ENCODE measurements at places on chromosomes 6 and 20.

DNA sequence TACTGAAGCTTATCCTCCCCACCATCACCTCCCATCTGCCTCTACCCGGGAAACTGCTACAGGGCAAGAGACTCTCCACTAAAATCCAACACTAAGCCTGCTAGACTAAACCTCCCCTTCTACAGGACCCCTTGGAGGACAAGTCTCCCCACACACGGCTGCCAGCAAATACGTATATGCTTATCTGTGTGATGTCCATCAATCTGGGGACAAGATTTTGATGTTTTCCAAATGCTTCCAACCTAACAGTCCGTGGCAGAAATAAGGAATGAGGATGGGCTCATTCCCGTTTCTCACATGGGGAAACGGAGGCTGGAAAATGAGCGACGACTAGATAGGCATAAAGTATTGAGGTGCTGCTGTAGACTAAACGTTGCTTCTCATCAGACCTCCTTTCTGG, 1.8 kb downstream of the KCNK5 start:
- H3K27ac ChIP-seq = peak overlapping the region; percentile 54
- H3K36me3 ChIP-seq = peaks cover 1% of the 10 kb centered on the region
- no peak for DNase-seq

GRCh38 chr20:53847139-53847836, 223.1 kb downstream of the BCAS1 start:
- peaks cover 16% of the 10 kb centered on the region for H3K36me3 ChIP-seq
- no peaks in the 10 kb centered on the region for H3K27me3 ChIP-seq
- H3K4me3 ChIP-seq = peak overlapping the region; percentile 60
- H3K4me1 ChIP-seq = peaks cover 50% of the 10 kb centered on the region

- no peak for DNase-seq
- peaks cover 11% of the 10 kb centered on the region for H3K36me3 ChIP-seq
- no peak overlapping the region for H3K4me3 ChIP-seq
These were observed 32.4 kb upstream of the ENPP4 start for GRCh38 chr6:46097366-46097765.

DNA sequence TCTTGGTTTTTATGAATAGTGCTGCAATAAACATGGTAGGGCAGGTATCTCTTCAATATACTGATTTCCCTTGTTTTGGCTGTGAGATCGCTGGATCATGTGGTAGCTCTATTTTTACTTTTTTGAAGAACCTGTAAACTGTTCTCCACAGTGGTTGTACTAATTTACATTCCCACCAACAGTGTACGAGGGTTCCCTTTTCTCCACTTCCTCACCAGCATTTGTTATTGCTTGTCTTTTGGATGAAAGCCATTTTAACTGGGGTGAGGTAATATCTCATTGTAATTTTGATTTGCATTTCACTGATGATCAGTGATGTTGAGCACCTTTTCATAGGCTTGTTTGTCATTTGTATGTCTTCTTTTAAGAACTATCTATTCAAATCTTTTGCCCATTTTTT, 8.0 kb upstream of the ARG1 start:
- H3K27ac ChIP-seq = no peak overlapping the region
- peaks cover 12% of the 10 kb centered on the region for H3K27me3 ChIP-seq
- H3K4me1 ChIP-seq = no peaks in the 10 kb centered on the region
- no peak for DNase-seq

DNA sequence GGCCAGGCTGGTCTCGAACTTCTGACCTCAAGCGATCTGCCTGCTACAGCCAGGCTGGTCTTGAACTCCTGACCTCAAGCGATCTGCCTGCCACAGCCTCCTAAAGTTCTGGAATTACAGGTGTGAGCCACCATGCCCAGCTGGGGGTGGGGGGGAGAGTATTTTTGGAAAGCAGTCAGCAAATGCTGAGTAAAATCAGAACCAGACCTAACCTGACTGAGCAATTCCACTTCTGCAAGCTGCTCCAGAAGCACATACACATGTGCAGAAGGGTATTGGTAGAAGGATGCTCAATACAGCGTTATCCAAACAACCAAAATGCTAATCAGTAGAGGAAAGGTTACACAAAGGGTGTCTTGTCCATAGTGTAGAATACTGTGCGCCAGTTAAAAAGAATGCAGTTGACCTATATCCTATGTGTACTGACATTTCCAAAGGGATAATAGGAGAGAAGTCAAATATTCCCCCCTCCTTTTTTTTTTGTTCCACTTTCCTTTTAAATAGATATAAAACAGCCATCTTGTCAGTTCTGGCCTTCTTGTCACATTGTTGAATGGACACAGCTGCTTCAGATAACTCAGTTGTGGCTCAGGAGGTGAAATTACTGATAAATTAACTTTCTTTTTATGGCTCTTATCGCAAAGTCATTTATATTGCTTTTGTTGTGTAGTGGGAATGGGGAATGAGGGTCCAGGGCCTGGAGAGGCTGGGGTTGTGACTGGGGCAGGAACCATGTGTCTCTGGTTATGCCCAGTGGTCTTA, 74.6 kb downstream of the DTD1 start:
- no peaks in the 10 kb centered on the region for H3K27me3 ChIP-seq
- no peak for DNase-seq
- H3K4me3 ChIP-seq = no peak overlapping the region
- H3K4me1 ChIP-seq = peaks cover 18% of the 10 kb centered on the region
- H3K36me3 ChIP-seq = peaks cover 5% of the 10 kb centered on the region

- no peaks in the 10 kb centered on the region for H3K36me3 ChIP-seq
- no peak overlapping the region for H3K27ac ChIP-seq
- no peaks in the 10 kb centered on the region for H3K4me1 ChIP-seq
- no peak overlapping the region for H3K4me3 ChIP-seq
- H3K27me3 ChIP-seq = peaks cover 39% of the 10 kb centered on the region
These were observed 32.1 kb upstream of the PPP1R3G start for GRCh38 chr6:5053038-5053437.

DNA sequence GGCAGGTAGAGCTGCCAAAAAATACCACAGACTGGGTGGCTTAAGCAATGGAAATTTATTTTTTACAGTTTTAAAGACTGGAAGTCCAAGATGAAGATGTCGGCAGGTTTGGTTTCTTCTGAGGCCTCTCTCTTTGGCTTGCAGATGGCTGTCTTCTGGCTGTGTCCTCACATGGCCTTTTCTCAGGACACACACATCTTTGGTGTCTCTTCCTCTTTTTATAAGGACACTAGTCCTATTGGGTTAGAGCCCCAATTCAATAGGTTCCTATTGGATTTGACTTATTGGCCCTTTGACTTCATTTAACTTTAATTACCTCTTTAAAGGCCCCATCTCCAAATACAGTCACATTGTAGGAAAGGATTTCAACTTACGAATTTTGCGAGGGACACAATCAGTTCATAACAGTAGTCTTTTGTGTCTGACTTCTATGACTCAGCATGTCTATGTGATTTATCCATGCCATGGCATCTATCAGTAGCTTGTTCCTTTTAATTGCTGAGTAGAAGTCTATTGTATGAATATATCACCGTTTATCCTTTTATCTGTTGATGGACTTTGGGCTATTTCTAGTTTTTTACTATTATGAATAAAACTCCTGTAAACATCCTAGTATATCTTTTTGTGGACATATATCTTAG, 11.0 kb upstream of the TCP11 start:
- no peak overlapping the region for H3K4me3 ChIP-seq
- H3K4me1 ChIP-seq = no peaks in the 10 kb centered on the region
- no peak for DNase-seq

GRCh38 chr20:16147216-16147615, 426.0 kb downstream of the KIF16B start:
- DNase-seq = no peak
- H3K4me3 ChIP-seq = no peak overlapping the region
- H3K27ac ChIP-seq = no peak overlapping the region
- no peaks in the 10 kb centered on the region for H3K36me3 ChIP-seq
- no peaks in the 10 kb centered on the region for H3K27me3 ChIP-seq

GRCh38 chr6:127023001-127023778, 95.3 kb upstream of the RSPO3 start:
- no peaks in the 10 kb centered on the region for H3K4me1 ChIP-seq
- H3K27ac ChIP-seq = no peak overlapping the region
- no peaks in the 10 kb centered on the region for H3K36me3 ChIP-seq
- H3K27me3 ChIP-seq = no peaks in the 10 kb centered on the region
- H3K4me3 ChIP-seq = no peak overlapping the region
- DNase-seq = no peak

DNA sequence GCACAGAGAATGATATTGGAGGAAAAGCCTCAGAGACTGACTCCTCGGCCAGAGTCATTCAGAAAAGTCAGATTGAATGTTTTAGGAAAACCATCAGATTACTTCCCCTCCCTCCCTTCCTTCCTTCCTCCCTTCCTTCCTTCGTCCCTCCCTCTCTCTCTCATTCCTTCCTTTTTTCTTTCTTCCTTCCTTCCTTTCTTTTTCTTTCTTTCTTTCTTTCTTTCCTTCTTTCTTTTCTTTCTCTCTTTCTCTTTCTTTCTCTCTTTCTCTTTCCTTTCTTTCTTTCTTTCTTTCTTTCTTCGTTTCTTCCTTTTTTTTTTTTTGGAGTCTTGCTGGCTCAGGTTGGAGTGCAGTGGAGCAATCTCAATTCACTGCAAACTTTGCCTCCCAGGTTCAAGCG, 7.4 kb downstream of the OCSTAMP start:
- H3K4me1 ChIP-seq = peaks cover 5% of the 10 kb centered on the region
- peaks cover 17% of the 10 kb centered on the region for H3K27me3 ChIP-seq
- H3K4me3 ChIP-seq = no peak overlapping the region
- no peak overlapping the region for H3K27ac ChIP-seq
- no peaks in the 10 kb centered on the region for H3K36me3 ChIP-seq
- DNase-seq = no peak

DNA sequence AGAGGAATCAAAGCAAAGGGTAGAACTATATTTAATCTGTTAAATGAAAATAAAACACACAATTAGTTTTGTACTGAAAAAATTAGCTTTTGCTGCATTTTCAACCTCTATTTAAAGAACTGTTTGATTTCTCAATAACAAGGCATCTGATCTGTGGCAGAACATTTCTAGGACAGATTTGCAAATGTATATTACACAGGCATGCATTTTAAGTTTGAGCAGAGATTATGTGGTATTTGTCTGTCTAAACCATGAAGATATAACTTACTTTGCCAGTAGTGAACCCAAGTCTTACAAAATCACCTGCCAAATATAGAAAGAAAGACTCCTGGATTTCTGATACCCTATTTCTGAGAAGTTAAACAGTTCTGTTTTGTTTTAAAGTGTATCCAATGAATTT, 71.9 kb downstream of the TFAP2B start:
- H3K27ac ChIP-seq = no peak overlapping the region
- no peaks in the 10 kb centered on the region for H3K36me3 ChIP-seq
- DNase-seq = no peak
- no peaks in the 10 kb centered on the region for H3K4me1 ChIP-seq

DNA sequence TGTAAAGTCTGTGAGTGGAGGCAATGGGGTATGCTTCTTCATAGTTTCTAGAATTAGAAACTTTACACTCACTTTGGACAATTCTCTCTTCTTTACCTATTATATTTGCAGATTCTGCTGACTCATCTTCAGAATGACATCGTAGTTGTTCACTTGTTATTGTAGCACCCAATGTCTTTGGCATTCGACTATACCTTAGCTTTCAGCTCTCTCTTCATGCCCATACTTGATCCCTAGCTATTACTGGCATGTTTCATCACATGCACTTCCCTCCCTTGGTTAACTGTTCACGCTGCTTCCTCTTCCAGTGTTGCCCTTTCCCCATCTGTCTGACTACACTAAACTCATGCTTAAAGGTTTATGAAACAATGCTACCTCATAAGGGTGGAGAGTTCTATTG, 298.1 kb upstream of the TCF21 start:
- no peaks in the 10 kb centered on the region for H3K4me1 ChIP-seq
- H3K4me3 ChIP-seq = no peak overlapping the region
- no peaks in the 10 kb centered on the region for H3K27me3 ChIP-seq
- no peak for DNase-seq
- H3K27ac ChIP-seq = no peak overlapping the region

GRCh38 chr6:161924516-161925116, 650.8 kb upstream of the AGPAT4 start:
- H3K4me1 ChIP-seq = no peaks in the 10 kb centered on the region

DNA sequence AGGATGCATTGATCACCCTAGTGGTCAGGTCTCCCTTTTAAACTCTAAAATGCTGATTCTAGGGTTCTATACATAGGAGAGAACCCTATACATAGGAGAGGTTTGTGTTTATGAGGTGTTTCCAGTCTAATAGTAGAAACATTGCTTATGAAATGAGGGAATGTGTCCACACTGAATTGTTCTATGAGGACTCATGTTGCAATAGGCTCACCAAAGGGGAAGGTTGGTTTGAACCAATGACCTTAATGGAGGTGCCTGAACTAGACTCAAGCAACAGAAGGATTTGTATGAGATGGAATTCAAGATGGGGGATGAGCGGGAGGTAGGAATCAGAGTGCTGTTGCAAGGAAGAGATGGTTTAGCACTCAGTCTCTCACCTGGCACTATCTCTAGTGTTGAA, 33.5 kb upstream of the UBR2 start:
- H3K27me3 ChIP-seq = no peaks in the 10 kb centered on the region
- H3K4me1 ChIP-seq = no peaks in the 10 kb centered on the region
- peaks cover 1% of the 10 kb centered on the region for H3K36me3 ChIP-seq
- no peak for DNase-seq
- no peak overlapping the region for H3K4me3 ChIP-seq
- no peak overlapping the region for H3K27ac ChIP-seq

DNA sequence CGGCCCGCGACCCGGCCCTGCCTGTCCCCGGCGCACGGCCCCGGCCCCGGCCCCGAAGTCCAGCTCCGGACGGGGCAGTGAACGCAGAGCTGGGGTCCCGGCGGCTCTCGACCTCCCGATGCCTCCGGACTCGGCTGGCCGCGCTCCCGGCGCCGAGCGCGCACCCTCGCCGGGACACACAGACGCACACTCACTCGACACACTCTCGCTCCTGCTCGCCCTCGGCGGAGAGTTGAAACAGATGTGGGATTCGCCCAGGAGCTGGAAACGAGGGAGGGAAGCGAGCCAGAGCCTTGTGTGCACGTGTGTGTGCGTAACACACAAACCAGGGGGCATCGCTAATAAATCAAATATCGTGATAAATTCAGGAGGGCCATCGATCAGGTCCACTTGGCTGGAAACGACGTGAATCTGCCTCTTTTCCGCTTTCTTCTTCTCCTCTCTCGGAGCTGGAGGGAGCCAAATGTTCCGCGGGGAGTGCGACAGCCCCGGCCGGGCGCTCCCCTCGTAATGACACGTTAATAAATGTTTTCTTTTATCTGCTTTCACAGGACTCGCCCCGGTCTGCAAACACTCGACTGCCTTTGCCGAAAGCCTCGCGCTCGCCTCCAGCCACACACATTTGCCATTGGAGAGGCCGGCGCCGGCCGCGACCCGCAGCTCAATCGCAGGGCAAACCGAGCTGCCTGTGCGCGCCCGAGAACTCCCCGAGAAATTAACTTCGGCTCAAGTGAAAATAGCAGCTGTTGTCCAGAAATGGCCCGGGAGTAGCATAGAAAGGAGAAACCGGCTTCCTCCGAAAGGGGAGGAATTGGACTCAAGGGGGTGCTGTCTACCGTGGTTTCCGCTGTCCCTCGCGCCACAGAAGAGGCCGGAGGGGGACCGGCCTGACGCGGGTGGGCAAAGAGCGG, 828 bp upstream of the SULF2 start:
- H3K4me1 ChIP-seq = no peaks in the 10 kb centered on the region
- H3K36me3 ChIP-seq = no peaks in the 10 kb centered on the region
- no peak overlapping the region for H3K27ac ChIP-seq
